ENCODE measurements at places on chromosomes 7 and 10.

DNA sequence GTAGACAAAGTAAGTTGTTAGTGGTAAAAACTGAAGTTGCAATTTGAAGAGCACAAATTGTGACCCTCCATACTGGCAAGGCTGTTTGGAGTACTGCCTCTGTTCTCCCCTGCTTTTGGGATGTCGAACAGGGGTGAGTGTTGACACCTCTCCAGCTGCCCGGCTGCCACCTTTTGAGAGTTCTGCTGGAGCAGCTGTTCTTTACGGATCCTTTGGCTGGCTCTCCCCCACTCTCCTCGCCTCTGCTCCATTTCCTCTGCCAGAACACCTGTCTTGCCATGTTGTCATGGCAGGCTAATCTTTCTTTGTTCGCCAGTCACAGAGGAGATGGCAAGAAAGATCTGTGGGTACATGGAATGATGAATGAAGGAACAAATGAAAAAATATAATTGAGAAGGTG lies 34.9 kb downstream of the INSYN2A start:
- no peak for DNase-seq

DNA sequence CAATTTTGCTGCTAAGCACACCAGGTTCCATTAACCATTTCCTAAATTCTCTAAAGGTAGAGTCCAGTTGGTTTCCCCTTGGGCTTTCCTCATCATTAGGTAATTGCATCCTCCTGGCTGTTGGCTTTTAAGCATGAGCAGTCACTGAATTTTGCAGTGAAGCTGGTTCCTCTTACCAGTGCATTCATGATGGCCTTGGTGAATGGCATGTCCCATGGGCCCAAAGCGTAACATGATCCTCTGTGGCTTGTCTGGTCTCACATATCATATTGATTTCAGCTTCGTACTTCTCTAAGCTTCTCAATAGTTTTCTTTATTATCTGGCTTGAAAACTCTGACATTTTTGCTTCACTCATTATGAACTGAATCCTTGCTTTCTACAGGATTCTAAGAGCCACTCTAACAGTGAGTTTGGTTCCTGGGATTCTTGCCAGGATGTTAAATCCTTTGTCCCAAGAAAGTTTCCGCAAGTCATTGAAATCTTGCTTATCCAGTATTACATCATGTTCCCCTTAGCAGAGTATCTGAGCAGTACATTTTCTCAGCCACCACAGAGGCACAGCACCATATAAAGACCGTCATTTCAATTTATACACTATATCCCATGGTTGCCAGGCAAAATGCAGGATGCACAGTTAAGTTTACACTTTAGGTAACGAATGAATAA lies 134.2 kb downstream of the PTN start:
- no peak for DNase-seq

- DNase-seq = no peak
Measured at GRCh38 chr7:141752634-141753033, 11.3 kb upstream of the TAS2R3 start.

DNA sequence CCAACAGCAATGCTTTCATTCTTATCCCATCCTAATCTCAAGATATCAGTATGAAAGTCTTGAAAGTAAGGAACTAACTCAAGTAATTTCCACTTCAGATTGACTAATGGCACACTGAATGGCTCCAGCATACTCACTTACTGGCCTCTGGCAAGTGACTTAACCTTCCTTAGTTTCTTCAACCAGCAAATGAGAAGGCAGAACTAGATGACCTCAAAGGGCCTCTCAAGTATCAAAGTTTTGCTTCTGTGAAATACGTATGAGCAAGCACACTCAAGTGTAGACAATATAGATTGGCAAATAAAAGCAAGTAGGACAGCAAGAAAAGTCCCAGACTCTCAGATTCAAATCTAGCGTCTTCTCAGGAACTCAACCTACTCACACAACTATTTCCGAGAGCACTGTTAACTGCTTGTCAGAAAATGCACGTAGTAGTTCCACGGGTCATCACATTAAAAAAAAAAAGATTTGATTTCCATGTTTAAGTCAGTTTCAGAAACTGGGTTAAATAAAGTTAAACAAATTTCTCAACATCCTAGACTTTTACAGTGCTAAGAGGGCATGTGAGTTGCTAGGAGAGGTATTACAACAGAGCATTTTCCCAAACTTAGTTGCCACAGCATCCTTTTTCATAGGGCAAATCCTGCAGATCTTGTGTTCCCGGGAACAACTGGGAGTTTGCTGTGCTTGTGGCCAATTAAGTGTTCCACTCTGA lies 276.9 kb upstream of the KLF14 start:
- DNase-seq = peak; percentile 55

DNA sequence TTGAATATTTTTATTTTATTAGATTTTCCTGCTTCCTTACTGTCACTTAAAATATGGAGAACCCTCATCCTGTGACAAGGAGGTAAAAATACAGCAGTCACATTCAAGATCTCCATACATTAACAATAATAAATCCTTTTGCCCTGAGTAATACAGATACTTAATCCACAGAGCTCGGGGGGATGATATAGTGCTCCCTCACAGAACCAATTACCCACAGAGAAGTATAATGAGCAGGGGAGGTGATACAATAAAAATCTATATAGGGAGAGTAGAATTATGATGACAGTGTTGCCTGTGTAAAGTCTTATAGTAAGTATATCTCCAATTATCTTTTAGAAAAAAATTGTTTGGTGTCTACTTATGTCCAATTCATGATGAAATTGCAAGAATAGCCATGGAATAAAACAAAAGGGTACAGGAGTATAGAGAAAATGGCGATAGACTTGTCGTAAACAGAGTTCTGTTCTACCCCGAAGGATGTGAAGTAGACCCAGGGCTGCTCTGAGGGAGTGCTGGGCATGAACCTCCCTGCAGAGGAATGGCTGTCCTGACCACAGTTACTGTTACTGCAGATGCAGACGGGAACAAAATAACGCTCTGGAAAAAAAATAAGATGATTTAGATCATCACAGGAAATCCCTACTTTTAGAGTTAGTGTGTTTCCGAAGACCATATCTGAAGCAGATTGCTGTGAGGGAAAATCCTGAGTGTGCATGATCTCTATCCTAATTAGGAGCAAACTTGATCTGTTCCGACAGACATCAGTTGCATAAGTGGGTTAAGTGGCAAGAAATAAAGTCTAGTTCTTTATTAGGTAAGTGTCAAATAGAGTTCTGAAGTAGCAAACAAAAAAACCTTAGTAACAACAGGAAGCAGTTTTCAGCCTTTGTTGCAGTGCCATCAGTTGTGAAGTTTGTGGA lies 123.7 kb downstream of the KAT6B start:
- DNase-seq = no peak

DNA sequence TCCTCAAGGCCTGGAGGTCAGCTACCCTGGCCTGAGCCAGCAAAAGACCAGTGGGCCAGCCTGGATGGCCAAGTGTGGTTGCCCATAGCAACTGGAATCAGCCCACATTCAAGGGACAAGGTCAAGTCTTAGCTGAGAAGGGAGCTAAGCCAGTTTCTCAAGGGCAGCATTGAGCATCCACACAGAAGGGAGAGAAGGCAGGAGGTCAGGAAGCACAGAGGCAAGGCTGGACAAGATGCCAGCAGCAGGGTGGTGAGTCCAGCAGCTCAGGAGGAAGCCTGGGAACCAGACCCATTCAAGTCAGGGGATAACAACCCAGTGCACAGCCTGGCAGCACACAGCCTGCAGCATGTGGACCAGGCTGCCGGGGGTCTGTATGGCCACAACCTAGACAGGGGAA lies 54.0 kb upstream of the ZMIZ1 start:
- DNase-seq = no peak

- DNase-seq = no peak
Measured at GRCh38 chr10:101535949-101536348, 52.1 kb downstream of the POLL start.

GRCh38 chr7:43112941-43113621 lies 634 bp downstream of the HECW1 start:
- no peak for DNase-seq

GRCh38 chr10:13414855-13415254 lies 66.8 kb upstream of the SEPHS1 start:
- no peak for DNase-seq

GRCh38 chr10:104680467-104681401 lies 39.6 kb downstream of the SORCS3 start:
- DNase-seq = no peak

GRCh38 chr10:102795453-102796406 lies 41.5 kb downstream of the CYP17A1 start:
- DNase-seq = no peak

- DNase-seq = no peak
Measured at GRCh38 chr7:93973134-93973533, 31.0 kb downstream of the BET1 start.

GRCh38 chr10:8835453-8836167 lies 781.1 kb downstream of the GATA3 start:
- DNase-seq = no peak

- no peak for DNase-seq
Measured at GRCh38 chr10:77494327-77494726, 143.3 kb downstream of the KCNMA1 start.

- no peak for DNase-seq
Measured at GRCh38 chr7:93028610-93029009, 89.2 kb downstream of the SAMD9 start.

- no peak for DNase-seq
Measured at GRCh38 chr10:89580243-89580642, 44.8 kb upstream of the SLC16A12 start.

GRCh38 chr7:96014617-96015016 lies 242.3 kb downstream of the DYNC1I1 start:
- no peak for DNase-seq

- no peak for DNase-seq
Measured at GRCh38 chr7:153433223-153433622, 619.0 kb upstream of the DPP6 start.

DNA sequence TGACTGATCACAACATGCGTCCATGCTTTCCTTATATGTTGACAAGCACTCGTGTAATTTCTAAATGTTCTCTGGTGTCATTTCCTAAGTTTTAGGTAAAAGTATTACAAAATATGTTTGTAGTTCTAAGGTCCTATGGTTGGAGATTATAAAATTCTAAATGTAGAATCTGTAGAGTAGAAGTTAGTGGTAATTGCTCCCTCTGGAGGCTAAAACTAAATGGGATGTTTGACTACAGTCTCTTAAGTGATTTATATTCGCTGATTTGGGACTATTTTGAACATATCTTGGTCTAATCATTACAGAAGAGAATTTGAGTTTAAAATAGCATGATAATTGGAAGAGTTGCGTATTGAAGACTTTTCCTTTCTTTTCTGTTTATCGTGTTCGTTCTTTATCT lies 74.1 kb downstream of the ZMYND11 start:
- no peak for DNase-seq

DNA sequence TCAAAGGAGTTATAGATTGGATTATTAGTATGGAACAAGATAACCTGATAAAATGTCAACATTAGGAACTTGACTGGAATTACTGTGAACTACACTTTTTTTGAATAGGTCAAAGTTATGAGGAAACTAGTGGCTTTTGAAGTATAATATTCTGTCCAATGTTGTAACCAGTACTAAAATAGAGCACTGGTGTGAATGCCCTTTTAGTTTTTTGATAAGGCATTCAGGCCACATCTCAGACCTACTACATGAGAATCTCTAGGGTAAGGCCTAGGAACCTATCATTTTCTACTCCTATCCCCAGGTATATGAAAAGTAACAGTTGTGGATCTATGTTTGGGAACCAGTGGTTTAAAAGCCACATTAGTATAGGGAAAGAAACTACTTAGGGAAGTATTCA lies 16.4 kb downstream of the KMT2E start:
- no peak for DNase-seq

DNA sequence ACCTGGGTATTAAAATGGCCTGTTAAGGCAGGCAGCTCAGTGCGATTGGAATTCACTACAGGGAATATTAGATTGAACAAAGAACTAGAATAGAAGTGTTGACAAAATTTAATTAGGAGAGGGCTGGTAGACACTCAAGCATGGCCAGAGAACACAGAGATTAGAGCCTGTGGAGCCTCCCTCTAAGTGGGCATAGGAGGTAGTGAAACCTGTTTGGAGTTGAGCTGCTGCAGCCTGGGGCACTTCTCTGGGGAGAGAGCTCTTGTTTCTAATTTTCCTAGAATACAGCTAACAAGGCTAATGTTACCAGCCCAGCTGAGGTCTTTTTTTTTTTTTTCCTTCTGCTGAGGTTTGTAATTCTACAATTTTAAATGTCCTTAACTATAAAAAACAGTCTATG lies 46.4 kb downstream of the TMEM168 start:
- DNase-seq = no peak

- DNase-seq = no peak
Measured at GRCh38 chr7:41694495-41694894, 8.4 kb downstream of the INHBA start.

DNA sequence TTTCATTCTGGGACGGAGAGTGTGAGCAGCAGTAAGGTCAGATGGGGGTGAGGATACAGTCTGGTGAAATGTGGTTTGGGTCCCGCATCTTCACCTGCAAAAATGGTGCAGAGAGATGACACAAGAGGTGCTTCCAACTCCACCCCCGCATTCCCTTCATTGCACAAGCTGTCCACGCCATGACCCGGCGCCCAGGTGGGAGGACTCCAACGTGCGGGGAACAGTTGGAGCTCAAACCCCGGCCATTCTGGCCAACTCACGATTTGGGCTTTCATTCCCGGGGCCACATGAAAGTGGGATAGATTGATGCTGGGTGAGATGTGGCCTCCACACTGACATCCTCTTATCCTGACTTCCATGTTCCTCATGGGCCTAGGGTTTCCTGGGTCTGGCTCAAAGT lies 34.6 kb upstream of the ZNF273 start:
- DNase-seq = no peak

Data from CD4-positive, alpha-beta T cell treated with Interleukin-12 subunit alpha and Interleukin-12 subunit beta, for 1 hour (primary cell).